Cerebellar cortex (tissue), 1 donor: ENCODE measurements at places on chromosomes 2 and 18.

GRCh38 chr18:59460072-59460420, 101.0 kb upstream of the LMAN1 start:
- DNase-seq, result no peak

DNA sequence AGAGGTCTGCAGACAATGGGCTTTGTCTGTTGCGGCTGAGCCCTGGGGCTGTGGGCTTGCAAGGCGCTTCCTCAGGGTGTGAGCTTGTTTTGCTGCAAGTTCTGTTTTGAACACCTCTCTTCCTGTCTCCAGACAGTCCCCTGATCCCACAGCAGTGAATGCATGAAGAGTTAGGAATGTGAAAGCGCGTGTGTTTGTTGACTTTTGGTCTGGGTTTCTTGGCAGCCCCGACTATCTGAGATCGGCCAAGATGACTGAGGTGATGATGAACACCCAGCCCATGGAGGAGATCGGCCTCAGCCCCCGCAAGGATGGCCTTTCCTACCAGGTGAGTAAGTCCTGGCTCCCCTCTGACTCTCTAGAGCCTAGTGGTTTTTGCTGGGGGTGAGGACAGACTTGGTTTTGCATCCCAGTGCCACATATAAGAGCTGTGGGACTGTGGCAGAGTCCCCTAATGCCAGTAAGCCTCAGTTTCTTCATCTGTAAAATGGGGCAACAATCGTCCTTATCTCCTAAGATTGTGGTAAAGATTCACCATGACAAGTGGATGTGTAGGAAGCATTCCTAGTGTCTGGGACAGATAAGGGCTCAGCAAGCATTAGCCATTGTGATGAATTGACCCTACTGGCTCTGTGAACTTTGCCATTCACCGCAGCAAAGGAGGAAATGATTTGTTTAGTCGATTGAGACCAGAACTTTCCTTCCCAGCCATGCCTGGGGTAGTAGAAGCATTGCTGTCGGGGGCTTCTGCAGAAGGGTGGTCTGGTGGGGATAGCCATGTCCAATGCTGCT, 3.0 kb downstream of the LBH start:
- DNase-seq, result no peak

DNA sequence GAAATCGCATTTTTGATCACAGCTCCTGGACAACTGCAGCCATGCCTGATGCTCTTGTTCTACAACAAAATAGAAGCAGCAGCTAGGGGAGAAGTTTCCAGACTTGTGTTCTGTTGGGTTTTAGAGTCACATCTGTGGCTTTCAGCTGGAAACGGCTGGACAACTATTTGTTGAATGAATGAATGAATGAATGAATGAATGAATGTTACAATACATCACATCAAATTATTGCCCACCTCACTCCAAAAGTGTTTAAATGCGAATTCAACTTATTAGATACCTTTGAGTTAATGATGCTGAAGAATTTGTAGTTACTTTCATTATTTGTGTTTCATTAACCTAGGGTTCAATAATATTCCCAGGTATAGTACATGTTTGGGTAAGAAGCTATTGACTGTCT, 8.5 kb upstream of the METTL21A start:
- no peak for DNase-seq

- peak; percentile 35 for DNase-seq
Measured at GRCh38 chr18:12306752-12307700, 1.0 kb upstream of the TUBB6 start.

DNA sequence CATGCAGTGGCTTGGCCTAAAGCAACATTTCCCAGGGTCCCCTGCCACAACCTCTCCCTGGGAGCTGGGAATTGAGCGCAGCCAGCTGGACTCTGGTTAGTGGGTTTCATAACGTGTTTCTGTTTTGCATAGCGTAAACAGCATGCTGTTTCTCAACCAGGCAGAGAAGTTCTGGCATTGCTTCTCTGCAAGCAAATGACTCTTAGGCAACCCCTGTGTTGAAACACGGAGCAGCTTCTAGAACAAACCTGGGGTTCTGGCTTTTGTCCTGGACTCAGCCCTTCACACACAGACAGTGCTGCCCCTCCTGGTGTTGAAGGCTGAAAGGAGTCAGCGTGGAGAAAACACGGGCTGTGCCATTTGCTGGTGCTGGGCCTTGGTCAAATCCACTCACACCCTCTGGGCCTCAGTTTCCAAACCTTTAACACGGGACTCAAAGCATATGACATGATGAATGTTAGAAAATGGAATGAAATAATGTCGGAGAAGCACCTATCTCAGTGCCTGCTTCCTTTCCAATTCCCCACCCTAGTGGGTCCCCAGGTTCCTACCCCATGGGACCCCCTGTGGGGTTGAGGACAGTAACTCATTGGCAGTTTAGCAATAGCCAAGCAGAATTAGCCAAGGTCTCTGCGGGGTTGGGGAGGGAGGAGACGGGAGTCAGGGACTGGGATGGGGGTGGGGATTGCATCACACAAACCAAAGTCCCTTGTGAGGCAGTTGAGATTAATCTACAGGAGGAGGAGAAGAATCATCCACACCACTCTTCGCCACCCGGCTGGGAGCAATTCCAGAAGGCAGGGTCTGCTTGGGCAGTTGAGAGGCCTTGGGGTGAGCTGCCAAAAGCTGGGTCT, 30.2 kb upstream of the IL1R2 start:
- peak; percentile 35 for DNase-seq

DNA sequence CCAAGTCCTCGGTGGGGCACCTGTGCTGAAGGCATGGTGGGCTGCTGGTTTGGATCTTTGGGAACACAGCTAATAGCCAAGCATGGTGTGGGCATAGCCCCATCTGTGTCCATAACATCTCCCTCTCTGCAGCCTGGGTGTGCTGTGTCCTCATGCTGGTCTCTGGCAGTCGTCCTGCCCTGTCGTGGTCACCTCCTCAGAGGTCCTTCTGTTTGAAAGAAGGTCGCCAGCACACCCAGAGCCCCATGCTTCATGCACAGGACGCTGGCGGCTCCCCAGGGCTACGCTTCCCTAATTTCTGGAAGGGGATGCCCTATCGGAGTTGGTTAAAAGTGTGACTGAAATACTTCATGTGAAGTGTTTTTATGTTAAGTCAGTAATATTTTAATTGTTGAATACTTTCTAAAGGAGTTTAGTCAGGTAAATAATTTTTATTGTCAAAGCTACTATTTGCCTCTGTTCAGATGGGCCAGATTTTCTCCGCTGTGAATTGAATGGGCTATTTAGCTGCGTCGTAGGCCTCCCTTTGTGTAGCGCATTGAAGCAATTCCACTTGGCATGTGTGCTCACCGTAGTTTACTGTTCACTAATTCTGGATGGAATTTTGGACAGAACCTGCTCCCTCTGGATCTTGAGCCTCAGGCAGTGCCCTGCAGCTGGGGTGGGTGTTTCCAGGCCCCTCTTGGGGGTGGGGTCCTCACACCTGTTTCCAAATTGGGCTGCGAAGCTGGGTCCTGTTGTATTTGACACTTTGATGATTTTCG, 81.9 kb downstream of the WDSUB1 start:
- DNase-seq, result no peak

- no peak for DNase-seq
Measured at GRCh38 chr2:233584210-233584609, 17.6 kb upstream of the USP40 start.

DNA sequence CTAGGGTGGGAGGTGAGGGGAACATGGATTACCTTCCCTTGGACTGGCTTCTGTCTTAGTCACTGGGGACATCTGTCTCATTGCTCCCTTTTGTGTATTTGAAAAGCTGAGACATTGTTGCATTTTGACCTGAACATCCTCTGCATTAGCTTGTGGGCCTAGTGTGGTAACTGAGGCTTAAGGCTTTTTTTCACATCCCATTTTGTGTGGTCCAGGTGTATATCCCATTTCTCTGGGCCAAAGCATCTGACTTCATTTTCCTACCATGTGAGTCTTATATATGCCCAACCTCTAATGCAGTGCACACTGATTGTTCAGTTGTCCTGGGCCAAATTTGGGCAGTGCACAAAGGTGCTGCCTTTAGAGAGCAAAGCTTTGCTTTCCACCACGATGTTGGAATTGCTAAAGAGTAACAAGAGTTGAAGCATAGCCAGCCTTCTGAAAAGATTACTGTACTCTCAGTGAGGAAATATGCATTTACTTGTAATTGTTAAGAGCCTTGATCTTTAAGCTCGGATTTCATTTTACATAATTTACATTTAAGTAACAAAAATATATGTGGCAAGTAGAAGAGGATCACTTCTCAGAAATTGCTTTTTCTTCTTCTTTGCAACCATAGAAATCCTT, 13.3 kb downstream of the PRKCE start:
- DNase-seq, result no peak

- DNase-seq, result peak; percentile 17
Measured at GRCh38 chr2:232325324-232326273, 53.0 kb upstream of the ALPP start.

DNA sequence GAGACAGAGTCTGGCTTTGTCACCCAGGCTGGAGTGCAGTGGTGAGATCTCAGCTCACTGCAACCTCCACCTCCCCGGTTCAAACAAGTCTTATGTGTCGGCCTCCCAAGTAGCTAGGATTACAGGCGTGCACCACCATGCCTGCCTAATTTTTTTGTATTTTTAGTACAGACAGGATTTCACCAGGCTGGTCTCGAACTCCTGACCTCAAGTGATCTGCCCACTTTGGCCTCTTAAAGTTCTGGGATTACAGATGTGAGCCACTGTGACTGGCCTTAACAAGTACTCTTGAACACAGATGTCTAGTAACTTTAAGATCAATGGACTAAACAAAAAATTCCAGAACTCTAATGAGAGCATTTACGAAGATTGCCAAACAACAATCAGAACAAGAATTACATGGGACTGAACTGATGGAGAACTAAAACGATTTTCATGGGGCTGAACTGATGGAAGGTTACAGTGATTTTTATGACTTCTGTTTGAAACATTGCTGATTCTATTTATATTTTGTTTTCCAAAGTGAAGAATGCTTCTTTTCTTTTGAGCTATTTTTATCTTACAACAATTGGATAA, 46.5 kb upstream of the ST3GAL5 start:
- peak; percentile 85 for DNase-seq

GRCh38 chr2:84486441-84487115, 27.5 kb upstream of the SUCLG1 start:
- no peak for DNase-seq

- DNase-seq, result no peak
Measured at GRCh38 chr2:189658306-189659212, 2.7 kb upstream of the ASNSD1 start.

DNA sequence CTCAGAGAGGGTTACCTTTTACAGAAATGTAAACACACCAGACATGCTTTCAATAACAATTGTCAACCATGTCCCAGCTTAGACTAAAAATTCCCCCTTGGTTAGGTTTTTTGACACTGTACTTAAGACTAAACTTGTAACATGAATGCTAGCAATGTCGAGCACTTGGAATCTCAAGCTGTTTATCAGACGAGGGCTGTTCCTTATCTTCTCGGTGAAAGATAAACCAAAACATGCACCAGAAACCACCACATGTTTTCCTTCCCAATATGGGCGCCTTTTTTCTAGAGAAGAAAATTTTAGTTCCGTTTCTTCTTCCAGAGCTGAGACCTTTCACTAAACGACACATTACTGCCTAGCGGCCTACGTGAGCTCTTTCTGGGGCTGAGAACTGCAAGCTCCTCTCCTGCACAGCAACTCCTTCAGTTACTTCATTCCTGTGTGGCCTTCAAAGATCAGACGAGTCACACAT, 42.4 kb upstream of the ACKR3 start:
- DNase-seq, result no peak

DNA sequence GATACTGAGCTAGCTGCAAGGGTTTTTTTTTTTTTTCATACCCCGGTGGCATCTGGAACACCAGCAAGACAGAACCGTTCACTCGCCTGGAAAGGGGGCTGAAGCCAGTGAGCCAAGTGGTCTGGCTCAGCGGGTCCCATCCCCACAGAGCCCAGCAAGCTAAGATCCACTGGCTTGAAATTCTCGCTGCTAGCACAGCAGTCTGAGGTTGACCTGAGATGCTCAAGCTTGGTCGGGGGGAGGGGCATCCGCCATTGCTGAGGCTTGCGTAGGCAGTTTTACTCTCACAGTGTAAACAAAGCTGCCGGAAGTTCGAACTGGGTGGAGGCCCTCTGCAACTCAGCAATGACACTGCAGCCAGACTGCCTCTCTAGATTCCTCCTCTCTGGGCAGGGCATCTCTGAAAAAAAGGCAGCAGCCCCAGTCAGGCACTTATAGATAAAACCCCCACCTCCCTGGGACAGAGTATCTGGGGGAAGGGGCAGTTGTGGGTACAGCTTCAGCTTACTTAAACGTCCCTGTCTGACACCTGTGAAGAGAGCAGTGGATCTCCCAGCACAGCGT, 5.1 kb upstream of the MIB1 start:
- DNase-seq, result no peak

DNA sequence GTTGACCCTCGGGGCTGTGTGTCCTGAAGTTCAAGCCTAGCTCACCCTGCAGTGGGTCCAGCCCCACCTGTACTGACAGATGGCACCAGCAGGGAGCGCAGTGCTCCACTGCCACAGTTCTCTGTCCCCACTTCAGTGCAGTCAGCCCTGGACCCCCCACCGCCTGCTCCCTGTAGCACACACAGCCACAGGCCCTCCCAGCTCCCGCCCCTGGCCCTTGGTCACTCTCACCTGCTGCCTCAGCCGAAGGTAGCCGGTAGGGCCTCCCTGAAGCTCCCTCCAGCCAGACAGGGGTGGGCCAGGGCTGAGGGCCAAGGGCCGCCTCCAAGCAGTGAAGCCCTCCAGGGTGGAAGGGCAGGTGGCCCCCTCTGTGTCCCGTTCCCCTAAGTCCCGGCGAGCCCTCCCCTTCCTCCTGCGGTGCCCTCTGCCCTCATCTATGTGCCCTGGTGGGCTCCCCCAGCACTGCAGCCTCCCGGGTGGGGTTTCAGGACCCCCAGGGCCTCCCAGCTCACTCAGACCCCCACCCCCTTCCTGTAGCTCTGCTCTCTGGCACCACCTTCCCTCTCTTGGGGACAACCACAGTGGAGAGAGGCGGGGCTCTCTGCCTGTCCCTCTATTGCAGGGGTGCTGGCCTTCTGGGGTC, 10.8 kb upstream of the ALPP start:
- peak; percentile 53 for DNase-seq

DNA sequence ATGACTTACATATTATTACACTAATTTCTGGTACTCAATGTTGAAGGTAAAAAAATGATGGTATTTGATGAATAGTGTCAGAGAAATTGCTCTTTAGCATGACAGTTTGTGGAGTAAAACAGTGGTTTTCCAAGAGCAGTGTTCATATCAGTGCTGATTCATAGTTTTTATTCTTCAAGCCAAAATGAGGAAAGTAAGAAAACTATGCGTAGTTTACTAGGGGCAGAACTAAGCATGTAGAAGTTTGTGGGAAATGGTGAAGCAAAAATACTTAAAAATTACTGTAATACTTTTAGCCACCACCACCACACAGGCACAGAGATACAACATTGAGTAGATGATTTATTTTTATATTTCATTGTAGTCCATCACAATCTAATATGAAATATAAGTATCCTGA, 137.3 kb downstream of the ZNF804A start:
- no peak for DNase-seq

DNA sequence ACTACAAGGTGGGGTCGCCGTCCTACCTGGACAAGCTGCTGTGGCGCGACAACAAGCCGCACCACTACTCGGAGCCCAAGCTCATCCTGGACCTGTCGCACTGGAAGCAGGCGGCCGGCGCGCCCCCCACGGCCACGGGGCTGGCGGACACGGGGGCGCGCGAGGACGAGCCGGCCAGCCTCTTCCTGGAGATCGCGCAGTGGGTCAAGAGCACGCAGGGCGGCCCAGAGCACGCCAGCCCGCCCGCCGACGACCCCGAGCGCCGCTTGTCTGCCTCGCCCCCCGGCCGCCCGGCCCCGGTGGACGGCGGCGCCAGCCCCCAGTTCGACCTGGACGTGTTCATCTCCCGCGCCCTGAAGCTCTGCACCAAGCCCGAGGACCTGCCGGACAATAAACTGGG, 90.4 kb downstream of the MRO start:
- DNase-seq, result no peak
